Activated CD8-positive, alpha-beta T cell treated with anti-CD3 and anti-CD28 coated beads for 36 hours (primary cell): ENCODE measurements at places on chromosomes 5 and 9. TPM values are rescaled to one million over a fixed set of nuclear protein-coding genes. Genes with fewer than 3 reads are reported as not detected.

C9 gene
- total RNA-seq: not detected

PCDHA7 gene
- not detected for total RNA-seq

SCGB3A2 gene
- not detected for total RNA-seq

ENDOG gene
- total RNA-seq: 21.8 TPM

ZNF483 gene
- 2.6 TPM for total RNA-seq

LCN10 gene
- total RNA-seq: 3.2 TPM

ISOC1 gene
- 23.4 TPM for total RNA-seq

DNA sequence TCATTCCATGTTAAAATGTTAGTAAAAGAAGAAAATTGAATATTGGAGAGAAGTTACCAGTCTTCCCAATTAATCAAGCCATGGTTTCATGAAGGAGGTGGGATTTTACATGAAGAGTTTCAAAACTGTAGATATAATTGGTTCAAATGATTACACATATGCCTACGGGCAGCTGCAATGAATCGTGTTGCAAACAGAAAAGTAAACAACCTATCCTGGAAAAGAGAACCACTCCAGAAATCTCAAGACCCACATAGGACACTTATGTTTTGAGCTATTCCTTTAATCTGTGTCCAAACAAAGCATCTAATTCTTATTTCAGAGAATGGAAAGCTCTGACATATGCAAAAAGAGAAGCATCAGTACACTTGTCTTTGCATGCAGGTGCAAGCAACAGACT lies 340.2 kb downstream of the NDUFS4 start:
- no peak for DNase-seq
- H3K36me3 ChIP-seq: peaks cover 2% of the 10 kb centered on the region
- H3K27ac ChIP-seq: no peak overlapping the region
- no peak overlapping the region for H3K4me3 ChIP-seq
- no peaks in the 10 kb centered on the region for H3K27me3 ChIP-seq

GRCh38 chr5:6503342-6503741 lies 54.7 kb downstream of the UBE2QL1 start:
- no peaks in the 10 kb centered on the region for H3K36me3 ChIP-seq
- H3K27ac ChIP-seq: no peak overlapping the region
- peaks cover 14% of the 10 kb centered on the region for H3K27me3 ChIP-seq
- no peak for DNase-seq

DNA sequence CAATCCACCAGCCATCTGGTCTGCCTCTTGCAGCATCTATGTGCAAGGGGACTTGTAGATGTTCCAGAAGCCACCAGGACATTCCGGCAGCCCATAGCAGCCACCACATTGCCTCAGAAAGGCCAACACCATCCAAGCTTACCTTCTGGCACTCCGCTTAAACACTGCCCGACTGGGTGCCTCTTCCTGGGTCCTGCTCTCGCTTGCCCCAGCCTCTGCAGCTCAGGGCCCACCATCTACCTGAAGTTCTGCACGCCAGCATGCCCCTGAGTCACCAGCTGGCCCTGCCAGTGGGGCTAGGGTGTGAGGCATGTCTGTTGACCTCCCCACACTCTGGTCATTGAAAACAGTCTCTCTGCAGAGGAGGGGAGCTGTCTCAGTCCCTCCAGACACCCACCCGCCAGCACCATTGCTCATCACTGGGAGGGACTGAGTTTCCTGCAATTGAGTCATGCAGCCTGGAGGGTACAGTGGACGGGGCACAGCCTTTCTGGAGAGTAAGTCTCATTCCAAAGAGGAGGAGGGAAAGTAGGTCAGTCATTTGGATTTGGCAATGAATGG lies 16.9 kb upstream of the COL5A1 start:
- DNase-seq: no peak
- no peaks in the 10 kb centered on the region for H3K27me3 ChIP-seq
- no peak overlapping the region for H3K4me3 ChIP-seq

GRCh38 chr9:71357346-71357745 lies 235.9 kb upstream of the TRPM3 start:
- no peak for DNase-seq
- no peak overlapping the region for H3K4me3 ChIP-seq
- H3K36me3 ChIP-seq: no peaks in the 10 kb centered on the region
- H3K27ac ChIP-seq: no peak overlapping the region
- H3K27me3 ChIP-seq: peaks cover 5% of the 10 kb centered on the region
